Mesenchymal stem cell (in vitro differentiated cells and primary cell): ENCODE measurements at places on chromosomes 3 and 15.
A peak's percentile ranks its signal among the peaks of the same experiment; 100 is the strongest.

DNA sequence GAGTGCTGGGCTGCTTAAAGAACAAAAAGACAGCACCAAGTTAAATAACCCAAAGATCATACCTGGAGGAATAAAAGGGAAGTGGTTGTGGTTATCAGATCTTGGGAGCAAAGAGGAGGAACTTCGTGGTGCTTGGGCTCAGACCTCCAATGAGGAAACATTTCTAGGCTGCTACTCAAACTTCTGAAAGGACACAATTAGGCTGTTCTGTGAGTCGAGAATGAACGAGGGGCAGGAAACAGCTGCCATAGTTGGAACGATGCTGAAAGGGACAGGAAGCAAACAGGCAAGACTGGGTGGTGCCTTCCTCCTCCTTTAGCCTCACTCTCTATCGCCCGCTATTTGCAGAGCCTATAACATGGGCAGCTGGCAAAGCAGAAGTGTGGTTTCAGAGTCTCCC lies 276.3 kb upstream of the ARRDC4 start:
- no peak for DNase-seq

DNA sequence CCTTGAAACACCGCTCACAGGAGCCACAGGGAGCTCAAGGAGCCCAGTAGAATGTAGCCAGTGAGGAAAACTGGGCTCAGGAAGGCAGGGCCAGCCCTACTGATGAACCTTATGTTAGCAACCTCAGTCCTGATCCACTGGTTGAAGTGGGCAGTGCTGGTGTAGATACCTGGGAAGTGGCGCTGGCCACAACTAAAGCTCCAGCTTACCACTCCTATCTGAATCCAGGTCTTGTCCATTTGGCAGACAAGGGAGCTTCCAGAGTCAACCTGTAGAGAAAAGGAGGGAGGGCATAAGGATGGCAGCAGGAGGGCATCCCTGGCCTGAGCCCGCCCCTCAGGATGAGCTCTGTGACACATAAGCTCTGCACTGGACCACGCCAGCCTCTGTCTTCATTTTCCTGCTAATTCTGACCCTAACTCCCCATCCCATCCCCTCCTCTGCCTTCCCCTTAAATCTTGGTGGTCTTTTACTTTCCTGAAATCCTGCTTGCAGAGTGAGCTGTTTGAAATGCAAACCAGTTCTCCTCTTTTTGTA lies 2.1 kb upstream of the PRSS50 start:
- no peak for DNase-seq

GRCh38 chr15:31021067-31021665 lies 29.7 kb upstream of the MTMR10 start:
- DNase-seq: no peak

- DNase-seq: no peak
Measured at GRCh38 chr3:64319391-64319790, 94.1 kb upstream of the PRICKLE2 start.

DNA sequence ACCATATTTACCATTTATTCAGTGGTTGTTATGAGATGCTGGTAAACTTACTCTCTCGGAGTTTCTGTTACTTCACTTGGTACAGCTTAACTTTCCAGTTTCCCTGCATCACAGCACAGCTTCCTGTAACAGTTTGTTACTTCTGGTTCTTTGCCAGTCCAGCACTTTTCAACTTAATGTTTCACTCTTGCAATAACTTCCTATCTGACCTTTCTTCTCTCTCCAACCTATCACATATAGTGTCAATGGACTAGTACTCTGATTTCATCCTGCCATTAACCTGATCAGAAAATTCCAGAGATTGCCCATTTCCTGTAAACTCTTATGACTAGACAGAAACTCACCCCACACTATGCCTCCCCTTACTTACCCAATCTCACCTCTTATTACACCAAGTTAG lies 3.9 kb upstream of the ATP11B start:
- no peak for DNase-seq

GRCh38 chr3:128763967-128764366 lies 38.0 kb downstream of the RAB7A start:
- DNase-seq: no peak

DNA sequence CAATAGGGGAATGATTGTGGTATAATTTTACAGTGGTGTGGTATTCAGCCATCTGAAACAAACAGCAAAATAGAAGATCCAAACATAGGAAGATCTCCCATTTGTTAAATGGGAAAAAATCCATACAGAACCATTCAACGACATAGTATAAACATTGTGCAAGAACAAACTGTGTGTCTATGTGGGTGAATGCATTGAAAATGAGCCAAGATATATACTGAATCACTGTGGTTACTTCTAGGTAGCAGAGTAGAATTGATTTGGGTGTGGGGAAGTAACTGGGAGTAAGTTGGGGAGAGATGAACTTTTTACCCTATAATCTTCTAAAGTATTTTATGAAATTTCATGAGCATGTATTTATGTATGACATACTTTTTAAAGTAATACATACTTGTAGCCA lies 123.1 kb upstream of the UMPS start:
- peak; percentile 38 for DNase-seq

DNA sequence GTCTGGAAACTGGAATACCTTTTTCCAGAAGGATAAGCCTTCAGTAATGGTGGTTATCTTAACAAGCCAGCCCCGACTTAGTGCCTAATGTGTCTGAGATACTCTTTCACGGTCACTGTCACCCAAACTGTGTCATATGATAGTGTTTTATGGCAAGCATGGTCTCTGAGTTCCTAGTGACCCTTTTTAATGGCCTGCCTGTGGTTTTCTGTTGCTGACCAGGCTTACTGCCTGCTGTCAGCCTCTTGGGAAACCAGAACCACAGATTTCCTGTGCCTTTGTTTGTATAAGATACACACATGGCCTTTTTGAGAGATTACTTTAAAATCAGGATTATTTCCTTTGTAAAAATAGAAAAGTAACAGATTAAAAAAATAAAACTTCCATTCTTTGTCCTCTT lies 22.4 kb downstream of the HPS3 start:
- DNase-seq: peak; percentile 91

DNA sequence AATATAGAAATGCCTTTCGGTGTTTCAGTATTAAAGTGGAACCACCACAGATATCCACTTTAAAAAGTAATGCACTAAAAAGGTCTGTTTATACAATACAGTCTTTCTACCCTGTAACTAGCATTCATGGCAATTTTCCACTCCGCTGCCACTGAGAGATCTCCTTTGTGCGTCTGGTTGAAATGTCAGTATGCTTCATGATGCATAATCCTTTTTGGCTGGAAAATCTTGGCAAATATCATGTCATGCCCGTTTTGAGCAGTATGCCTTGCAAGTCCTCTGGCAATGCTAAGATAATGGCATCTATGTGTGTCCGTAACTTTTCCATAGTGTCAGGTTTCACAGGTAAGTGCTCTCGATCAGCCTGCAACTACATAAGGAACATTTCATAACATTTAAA lies 30.8 kb upstream of the ARF4 start:
- no peak for DNase-seq

- no peak for DNase-seq
Measured at GRCh38 chr15:92151741-92152140, 241.9 kb upstream of the ST8SIA2 start.

GRCh38 chr15:88656760-88657221 lies 18.0 kb downstream of the ISG20 start:
- DNase-seq: no peak

- DNase-seq: peak; percentile 97
Measured at GRCh38 chr3:50327943-50328691, at the start of gene TUSC2. TSS of gene TUSC2 (minus strand) at chr3:50328223. CDS start at chr3:50328099, 124 bp downstream.

- DNase-seq: no peak
Measured at GRCh38 chr3:168616915-168617314, 521.2 kb upstream of the GOLIM4 start.

GRCh38 chr3:19711160-19711782 lies 222.7 kb downstream of the EFHB start:
- DNase-seq: no peak

- no peak for DNase-seq
Measured at GRCh38 chr3:162285259-162285658, 788.7 kb downstream of the OTOL1 start.
